ENCODE measurements at places on chromosomes 16 and 17.
A peak's percentile ranks its signal among the peaks of the same experiment; 100 is the strongest.

GRCh38 chr17:14427900-14428647 lies 127.2 kb downstream of the HS3ST3B1 start:
- DNase-seq: no peak

GRCh38 chr17:56777859-56778258 lies 55.9 kb downstream of the C17orf67 start:
- no peak for DNase-seq

GRCh38 chr16:78925083-78925767 lies 675.3 kb downstream of the MAF start:
- DNase-seq: no peak

DNA sequence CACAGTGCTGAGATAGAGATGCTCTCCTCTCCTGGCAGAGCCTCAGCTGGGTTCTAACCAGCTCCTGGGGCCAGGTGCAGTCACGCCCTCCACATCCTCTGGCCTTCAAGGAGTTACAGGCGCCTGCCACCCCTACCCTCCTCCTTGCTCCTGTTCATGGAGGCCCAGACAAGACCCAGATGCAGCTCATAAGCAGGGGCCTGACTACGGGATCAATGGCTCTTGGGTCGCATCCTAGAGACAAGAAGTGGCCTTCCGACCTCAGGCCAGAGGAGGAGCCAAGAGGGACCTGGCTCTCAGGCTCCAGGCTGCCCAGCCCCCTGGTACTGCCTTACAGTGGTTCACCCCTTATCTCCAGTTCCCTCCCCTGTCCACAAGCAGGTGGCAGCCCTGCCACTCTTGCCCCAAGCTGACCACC lies 23.0 kb downstream of the ARHGAP27 start:
- DNase-seq: no peak

DNA sequence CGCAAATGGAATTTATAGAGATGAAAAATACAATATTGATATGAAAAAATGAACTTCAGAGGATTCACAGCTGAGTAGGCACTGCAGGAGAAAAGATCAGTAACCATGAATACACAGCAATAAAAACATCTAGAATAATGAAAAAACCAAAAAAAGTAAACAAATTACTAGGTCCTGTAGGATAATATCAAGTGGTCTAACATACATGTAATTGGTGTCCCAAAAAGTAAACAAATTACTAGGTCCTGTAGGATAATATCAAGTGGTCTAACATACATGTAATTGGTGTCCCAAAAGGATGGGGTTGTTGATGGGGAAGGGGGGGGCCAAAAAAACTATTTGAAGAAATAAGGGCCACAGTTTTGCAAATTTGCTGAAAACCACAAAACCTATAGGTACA lies 43.4 kb downstream of the ZNF18 start:
- DNase-seq: no peak

DNA sequence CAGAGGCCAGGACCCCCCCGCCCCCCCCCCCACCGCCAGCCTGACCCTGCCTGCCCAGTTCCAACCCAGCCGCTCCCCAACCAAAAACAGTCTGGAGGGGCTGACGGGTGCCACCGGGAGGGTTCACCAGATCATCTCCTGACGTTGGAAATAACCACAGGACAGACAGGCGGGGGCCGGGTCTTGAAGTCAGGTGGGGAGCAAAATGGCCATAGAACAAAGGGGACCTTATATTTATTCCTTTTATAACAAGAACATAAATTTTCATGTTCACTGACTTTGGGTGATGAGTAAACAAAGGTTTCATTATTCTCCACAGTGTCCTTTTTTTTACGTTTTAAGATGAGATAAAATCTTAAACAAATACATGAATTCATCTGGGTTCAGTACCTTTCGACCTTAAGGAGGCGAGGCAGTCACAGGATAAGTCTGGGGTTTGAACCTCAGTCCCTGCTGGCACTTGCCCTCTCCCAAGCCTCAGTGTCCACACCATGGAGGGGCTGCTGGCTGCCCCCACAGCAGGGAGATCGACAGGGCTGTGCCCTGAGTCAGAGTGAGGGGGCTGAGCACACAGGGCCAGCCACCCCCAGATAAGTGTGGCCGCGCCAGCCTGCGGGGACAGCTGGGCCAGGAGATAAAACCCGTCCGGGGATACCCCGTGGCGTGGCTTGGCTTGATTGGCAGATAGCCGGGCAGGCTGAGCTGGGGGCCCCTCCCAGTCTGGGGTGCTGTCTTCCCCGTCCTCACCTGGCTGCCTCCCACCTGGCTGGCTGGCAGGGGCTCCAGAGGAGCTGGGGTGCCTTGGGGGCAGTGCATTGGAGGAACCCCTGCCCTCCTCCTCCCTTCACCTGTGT lies 15.0 kb downstream of the SLC7A5 start:
- peak; percentile 97 for DNase-seq

DNA sequence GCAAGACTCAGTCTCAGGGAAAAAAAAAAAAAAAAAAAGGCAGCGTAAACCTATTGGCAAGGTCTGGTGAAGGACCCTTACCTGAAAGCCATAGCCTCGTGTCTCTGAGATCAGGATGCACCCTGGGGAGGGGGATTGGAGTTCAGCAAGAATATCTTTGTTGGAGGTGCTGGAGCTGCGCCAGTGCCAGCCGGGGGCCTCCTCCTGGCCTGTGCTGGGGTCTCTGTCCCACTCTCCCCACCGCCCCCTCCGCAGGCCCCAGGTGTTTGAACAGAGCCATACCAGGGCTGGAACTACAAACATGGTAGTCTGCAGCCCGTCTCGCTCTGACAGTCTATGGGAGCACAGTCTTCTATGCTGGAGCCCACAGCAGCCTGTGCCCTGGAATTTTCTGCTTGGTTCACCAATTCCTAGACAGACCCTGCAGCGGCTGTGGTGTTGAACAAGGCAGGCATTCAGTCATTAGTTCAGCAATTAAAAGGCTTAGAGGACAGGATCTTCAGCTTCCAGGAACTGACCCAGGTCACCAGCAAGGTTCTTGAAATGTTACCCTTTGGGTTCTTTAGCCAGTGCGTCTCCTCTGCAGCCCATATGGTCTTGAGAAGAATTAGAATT lies 42.2 kb upstream of the KIFC3 start:
- no peak for DNase-seq

- no peak for DNase-seq
Observed at GRCh38 chr17:73261617-73261951, at the start of gene CPSF4L. CPSF4L (minus strand) TSS chr17:73261880; CDS start chr17:73261818, 62 bp downstream.

DNA sequence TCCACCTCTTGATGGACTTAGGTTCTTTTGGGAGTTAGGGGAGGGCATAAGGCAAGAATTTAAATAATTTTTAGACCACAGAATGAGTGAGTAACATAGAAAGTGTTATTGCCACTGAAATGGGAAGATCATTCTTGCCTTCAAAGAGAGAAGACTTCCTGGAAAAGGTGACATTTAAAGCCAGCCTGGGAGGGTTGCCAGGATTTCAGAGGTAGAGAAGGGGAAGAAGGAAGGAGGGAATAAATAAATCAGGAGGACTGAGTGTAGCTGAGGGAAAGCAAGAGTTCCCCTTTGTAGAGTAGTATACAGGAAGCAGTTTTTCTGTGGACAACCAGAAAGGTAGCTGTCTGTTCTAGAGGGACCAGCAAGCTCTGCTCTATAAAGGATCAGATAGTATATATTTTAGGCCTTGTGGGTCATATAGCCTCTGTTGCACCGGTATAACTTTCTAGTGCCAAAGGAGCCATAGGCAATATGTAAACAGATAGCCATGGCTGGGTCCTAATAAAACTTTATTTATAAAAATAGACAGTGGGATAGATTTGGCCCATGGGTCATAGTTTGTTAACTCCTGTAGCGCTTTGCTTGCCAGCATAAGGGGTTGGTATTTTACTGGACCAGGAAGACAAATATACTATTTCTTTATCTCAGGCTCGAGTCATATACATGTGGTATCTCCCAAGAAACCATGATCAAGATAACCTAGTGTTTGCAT lies 147.2 kb upstream of the CACNG5 start:
- no peak for DNase-seq

- no peak for DNase-seq
Observed at GRCh38 chr16:89922477-89922883, 662 bp upstream of the TUBB3 start.

GRCh38 chr16:31715915-31716314 lies 157.7 kb upstream of the ZNF267 start:
- DNase-seq: no peak

- DNase-seq: no peak
Observed at GRCh38 chr16:75264999-75265910, 13.8 kb upstream of the BCAR1 start.

DNA sequence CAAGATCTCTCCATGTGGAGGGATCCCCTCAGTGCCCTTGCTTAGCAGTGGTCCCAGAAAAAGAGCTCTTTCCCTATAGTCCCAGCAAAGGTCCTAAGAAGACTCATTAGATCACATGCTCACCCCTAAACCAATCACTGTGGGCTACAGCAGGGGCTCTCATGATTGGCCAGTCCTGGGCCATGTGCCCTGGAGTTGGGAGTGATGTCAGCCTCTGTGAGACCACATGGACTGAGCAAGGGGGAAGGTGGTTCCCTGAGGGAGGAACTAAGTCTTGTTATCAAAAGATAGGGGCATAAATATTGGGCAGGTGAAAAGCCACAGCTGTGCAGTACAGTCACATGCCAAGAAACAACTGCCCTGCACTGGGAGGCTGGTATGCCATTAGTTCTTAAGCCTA lies 51.3 kb downstream of the SCNN1B start:
- DNase-seq: no peak

- no peak for DNase-seq
Observed at GRCh38 chr17:55652825-55653224, 69.8 kb downstream of the TMEM100 start.

- DNase-seq: no peak
Observed at GRCh38 chr16:84362471-84362941, 5.8 kb upstream of the ATP2C2 start.

DNA sequence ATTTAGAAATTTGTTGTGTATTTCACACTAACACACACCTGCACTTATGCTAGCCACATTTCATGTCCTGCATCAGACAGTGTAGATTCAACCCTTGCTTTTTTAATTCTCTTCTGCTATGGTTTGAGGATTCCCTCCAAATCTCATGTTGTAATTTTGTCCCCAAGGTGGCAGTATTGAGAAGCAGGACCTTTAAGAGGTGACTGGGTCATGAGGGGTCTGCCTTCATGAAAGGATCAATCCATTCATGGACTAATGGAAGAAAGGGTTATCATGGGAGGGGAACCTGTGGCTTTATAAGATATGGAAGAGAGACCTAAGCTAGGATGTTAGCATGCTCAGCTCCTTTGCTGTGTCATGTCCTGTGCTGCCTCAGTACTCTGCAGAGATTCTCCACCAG lies 1032.2 kb downstream of the CDH11 start:
- DNase-seq: no peak
